Left cardiac atrium (tissue), 4 donors: ENCODE measurements at places on chromosomes 2 and 18. TPM values are rescaled to one million over a fixed set of nuclear protein-coding genes. Genes with fewer than 3 reads are reported as not detected.

Gene EFHD1
- 19.3 TPM for total RNA-seq

DNA sequence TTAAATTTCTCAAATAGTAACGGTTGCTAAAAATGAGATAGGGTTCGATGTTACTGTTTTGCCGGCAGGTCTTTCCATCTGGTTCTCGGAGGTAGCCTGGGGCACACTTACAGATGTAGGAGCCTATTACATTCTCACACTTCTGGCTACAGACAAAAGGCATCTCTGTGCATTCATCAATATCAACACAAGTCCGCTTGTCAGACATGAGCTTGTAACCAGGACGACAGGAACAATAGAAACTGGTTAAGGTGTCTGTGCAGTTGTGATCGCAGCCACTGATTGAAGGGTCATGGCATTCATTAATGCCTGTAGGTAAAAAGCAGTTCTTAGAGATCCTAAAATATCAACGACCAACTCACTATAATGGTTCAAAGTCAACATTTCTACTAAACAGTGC lies 116.3 kb downstream of the DHRS9 start:
- no peak for DNase-seq

- DNase-seq = no peak
Measured at GRCh38 chr2:172095905-172096625, 6.6 kb downstream of the DLX2 start.

Gene MYO5B
- total RNA-seq = 4.6 TPM

GRCh38 chr2:65620524-65620923 lies 188.1 kb upstream of the SPRED2 start:
- no peak for DNase-seq

GRCh38 chr2:207546822-207547221 lies 17.1 kb downstream of the CREB1 start:
- DNase-seq = no peak

Gene CPLX4
- total RNA-seq = not detected

Gene IL1R2
- total RNA-seq = 3.9 TPM

GRCh38 chr2:94759211-94759610 lies 112.0 kb upstream of the TEKT4 start:
- no peak for DNase-seq

DNA sequence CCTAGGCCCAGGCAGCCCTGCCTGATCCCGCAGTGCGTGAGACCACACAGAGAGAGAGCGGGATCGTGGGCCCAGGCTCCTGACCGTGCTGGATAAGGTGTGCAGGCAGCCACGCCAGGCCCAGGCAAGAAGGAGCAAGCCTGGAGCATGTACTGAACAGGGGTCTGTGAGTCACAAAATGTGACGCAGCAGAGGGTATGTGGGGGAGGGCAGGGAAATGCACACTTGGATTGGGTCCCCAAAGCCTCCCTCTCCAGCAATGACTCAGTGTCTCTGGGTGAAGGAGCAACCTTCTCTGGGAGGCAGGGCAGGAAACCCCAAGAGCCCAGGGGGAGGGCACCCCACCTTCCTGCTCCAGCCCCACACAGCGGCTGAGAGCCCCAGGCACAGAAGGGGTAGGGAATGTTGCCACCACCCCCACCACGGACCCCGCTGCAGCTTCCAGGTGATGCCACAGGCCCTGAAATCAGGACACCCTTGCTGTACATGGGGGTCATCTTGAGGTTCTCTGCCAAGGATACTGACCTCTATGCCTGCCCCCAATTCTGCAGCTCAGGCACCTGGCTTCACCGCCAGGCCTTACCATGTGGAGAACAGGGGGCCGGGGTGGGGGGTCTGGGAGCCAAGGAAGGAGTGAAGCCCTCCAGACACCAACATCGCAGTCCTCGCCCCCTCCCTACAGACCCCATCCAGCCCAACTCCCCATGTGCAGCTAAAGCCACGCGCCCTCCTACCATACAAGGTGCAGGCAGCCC lies 1.3 kb upstream of the GPC1 start:
- peak; percentile 61 for DNase-seq

Gene ITPRIPL1
- 1.4 TPM for total RNA-seq

DNA sequence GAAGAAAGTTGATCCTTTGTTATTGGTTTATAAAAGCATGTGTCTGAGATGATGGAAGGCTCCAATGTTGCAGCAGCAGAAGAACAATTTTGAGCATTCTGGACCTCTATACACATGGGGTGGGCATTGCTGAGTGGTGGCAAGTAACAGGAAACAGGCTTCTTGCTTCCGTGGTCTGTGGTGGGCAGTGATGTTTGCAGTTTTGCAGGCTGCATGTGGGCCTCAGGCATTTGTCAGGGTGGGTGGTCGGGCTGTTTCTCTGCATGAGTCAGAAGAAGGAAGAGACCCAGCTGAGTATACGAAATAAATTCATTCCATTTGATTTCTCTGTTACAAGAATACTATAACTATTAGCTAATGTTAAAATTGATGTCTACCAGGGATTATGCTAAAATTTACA lies 239.5 kb upstream of the COL3A1 start:
- DNase-seq = no peak

GRCh38 chr18:79517341-79517740 lies 121.6 kb downstream of the NFATC1 start:
- no peak for DNase-seq

Gene GPR75
- 1.3 TPM for total RNA-seq

DNA sequence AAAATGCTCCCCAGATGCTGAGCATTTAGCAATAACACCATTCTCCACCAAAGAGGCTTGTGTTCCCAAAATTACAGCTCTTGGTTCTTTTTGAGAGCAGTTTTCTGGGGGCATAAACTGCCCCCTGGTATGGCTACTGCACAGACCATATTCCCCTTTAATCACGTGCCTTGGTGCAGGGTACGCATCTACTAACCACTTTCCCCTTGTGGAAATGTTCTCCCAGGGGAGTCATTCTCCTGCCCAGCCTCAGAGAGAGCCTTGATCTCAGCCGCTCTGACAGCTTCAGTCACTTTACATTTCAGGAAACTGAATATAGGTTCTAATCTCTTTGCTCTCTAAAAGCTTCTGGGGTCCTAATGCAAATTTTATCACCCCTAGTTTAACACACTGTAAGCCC lies 44.7 kb upstream of the EML6 start:
- DNase-seq = no peak

- no peak for DNase-seq
Measured at GRCh38 chr2:238730001-238730669, 117.8 kb upstream of the TWIST2 start.

GRCh38 chr18:57570162-57570561 lies 16.3 kb downstream of the FECH start:
- DNase-seq = no peak

- peak; percentile 13 for DNase-seq
Measured at GRCh38 chr2:239523954-239524330, 123.1 kb upstream of the HDAC4 start.

DNA sequence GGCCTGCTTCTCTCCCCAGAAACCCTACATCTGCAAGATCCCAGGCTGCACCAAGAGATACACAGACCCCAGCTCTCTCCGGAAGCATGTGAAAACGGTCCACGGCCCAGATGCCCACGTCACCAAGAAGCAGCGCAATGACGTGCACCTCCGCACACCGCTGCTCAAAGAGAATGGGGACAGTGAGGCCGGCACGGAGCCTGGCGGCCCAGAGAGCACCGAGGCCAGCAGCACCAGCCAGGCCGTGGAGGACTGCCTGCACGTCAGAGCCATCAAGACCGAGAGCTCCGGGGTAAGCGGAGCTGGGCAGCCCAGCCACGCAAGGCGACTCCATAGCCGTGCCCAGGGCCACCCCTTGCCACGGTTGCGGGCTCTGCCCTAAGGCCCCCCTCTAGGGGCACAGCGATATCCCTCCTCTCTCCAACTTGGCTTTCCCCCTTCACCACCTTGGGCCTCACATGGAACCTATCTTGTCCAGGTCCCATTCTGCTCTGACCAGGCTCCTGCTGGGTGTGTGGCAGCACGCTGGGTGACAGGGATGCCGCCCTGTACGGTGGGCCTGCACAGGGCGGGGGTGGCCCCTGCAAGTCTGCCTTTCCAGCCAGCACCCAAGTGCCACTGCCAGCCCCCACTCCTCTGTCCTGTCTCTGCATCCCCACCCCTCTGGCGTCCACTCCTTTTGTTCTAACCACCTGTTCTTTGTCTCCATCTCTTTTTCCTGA lies 248.9 kb downstream of the GLI2 start:
- DNase-seq = no peak

DNA sequence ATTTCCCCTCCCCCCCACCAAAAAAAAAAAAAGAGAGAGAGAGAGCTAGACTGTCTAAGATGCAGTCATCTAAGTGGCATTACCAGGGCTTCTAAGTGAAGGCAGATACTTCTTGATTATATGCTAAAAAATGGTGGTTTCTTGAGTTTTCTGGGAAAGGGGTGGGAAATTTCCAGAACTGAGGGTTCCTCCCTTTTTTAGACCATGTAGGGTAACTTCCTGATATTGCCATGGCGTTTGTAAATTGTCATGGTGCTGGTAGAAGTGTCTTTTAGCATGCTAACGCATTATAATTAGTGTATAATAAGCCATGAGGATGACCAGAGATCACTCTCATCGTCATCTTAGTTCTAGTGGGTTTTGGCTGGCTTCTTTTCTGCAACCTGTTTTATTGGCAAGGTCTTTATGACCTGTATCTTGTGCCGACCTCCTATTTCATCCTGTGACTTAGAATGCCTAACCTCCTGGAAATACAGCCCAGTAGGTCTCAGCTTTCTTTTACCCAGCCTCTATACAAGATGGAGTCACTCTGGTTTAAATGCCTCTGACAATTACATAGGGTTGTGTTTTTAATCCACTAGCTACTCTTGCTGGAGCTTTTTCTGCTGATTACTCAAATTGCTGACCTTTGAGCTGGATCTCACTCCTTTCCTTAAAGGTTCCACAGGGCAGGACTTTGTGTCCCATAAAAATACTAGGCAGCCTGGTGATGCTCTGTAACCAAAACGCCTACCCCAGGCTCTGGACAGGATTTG lies 30.4 kb upstream of the PROKR1 start:
- no peak for DNase-seq

Gene FRZB
- 5.3 TPM for total RNA-seq

DNA sequence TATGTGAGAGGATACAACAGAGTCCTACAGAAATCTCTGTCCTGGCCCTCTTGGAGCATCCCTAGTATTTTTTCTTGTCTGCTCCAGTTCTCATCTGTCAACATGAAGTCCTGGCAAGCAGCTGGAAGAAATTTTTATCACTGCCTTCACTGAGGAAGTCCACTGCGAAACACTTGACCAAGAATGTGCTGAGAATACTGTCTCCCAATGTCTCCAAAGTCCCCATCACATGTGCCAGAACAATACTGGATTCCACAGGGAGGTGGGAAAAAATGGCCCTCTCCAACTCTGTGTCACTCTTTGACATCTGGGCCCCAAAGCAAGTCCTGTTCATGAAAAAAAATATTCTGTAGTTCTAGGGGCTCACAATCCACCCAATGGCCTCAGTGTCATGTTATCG lies 32.8 kb upstream of the PGAP1 start:
- no peak for DNase-seq

- DNase-seq = peak; percentile 73
Measured at GRCh38 chr2:181466661-181467576, 9.7 kb downstream of the ITGA4 start.

Gene CREG2
- total RNA-seq = not detected

DNA sequence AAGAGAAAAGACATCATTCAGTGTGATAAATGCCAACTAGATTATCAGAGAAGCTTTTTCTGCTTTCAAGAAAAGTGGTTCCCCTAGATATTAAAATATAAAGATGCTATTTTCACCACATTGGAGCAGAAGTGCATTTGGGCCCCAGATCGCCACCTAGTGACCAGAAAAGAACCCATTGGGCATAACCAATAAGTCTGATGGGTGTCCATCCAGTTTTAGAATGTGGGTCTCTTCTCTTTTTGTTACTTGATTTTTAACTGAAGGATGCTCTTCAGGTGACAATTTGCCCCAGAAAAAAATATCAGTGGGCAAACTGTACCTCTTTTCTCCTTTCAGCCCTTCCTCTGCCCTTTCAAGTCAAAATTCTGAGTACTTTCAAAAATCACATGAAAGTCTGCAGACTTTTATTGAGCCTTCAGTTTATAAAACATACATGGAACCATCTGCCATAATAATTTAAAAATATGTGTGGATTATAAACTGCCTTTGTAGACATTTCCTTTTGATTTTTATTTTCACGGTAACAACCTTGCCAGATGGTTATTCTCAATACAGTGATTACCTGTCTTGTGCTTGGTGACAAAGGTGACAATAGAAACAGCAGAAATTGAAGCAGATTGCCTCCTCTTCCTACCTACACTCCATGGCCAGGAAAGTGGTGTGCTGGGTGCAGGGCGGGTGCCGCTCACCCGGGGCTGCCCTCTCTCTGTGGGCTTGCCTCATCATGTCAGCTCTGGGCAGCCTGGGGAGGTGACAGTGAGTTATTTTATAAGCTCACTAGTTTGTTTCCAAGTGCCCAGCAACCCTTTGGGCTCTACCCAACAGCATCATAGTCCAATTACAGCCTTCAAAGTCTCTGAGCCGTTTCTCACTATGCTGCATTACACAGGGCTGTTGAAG lies 124.5 kb downstream of the DCDC2C start:
- no peak for DNase-seq

DNA sequence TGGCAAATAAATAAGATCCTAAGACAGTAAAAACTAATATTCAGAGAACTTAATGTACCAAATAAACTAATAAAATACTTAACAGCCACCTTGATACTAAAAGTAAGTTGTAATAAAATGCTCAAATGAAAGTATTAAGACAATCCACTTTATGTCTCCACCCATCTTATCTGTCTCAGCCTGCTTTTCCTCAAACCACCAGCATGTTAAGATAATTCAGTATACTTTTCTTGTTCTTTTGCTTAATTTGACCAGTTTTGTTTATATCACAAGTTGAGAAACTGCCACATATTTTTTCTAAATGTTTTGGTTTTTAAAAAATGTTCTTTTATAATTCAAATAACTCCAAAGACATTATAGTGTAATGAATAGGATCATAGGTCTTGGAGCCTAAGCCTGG lies 142.0 kb downstream of the MBD5 start:
- no peak for DNase-seq

- peak; percentile 83 for DNase-seq
Measured at GRCh38 chr2:177753682-177754491, 318.7 kb downstream of the PDE11A start.

GRCh38 chr2:15385184-15385583 lies 175.9 kb downstream of the NBAS start:
- no peak for DNase-seq

Gene ALPP
- total RNA-seq = not detected
